ENCODE measurements at places on chromosomes 2 and 18.
A peak's percentile ranks its signal among the peaks of the same experiment; 100 is the strongest.

GRCh38 chr2:148459377-148459778 is 185.2 kb upstream of the EPC2 start:
- no peak for DNase-seq

- no peak for DNase-seq
These were observed 96.0 kb upstream of the CDCA7 start for GRCh38 chr2:173258701-173259100.

DNA sequence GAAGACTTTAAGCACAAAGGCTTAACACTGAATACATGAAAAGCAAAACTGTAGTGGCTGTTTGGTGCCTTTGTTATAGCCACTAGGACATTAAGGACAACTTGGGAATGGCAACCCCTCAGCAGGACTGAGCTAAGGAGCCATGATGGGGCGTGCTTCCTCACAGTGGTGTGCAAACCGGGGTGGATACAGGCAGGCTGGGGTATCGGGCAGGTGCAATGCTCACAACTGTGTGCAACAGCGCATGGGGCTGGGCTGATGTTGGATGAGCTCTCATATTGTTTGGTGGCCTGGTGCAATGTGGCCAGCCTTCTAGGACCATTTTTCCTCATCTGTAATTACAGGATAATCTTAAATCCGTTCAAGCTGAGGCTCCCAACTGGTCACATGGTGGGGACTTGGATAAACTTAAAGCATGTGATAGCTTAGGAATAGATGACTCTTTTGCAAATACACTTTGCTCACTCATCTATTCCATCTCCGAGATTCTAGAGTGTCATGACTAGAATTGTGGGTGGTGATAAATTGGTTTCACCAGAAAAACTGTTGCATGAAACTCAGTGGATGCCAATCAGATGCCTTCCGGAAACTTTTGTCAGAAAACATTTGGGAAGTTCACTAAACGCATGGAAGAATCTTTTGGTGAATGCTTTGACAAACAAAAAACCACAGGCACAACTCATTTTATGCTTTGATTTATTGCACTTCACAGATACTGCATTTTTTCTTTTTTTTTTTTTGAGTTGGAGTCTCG is 116.5 kb downstream of the PXDN start:
- DNase-seq: no peak

- DNase-seq: no peak
These were observed 431.3 kb upstream of the SMIM21 start for GRCh38 chr18:75858754-75859153.

- DNase-seq: no peak
These were observed 239.8 kb downstream of the SH3RF3 start for GRCh38 chr2:109368798-109369197.

- DNase-seq: no peak
These were observed 143.2 kb downstream of the RHBDD1 start for GRCh38 chr2:226979004-226979403.

GRCh38 chr2:104023306-104023705 is 830.6 kb upstream of the POU3F3 start:
- DNase-seq: no peak

DNA sequence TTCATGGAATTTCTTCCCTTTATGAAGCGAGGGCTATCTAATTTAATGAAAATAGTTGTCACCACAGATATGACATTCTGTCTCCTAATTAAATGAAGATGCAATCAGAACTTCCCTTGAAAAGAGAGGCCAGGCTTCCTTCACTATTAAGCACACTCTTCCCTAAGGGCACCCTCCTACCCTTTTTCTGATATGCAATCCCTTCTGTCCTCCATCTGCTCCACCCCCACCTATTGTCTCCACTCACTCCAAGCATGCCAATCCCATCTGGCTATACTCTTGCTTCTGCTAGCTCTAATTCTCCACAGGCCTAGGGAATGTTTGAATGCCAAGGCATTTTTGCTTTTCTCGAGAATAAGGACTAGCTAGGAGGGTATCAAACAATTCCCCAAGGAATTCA is 818.4 kb upstream of the FSHR start:
- no peak for DNase-seq

DNA sequence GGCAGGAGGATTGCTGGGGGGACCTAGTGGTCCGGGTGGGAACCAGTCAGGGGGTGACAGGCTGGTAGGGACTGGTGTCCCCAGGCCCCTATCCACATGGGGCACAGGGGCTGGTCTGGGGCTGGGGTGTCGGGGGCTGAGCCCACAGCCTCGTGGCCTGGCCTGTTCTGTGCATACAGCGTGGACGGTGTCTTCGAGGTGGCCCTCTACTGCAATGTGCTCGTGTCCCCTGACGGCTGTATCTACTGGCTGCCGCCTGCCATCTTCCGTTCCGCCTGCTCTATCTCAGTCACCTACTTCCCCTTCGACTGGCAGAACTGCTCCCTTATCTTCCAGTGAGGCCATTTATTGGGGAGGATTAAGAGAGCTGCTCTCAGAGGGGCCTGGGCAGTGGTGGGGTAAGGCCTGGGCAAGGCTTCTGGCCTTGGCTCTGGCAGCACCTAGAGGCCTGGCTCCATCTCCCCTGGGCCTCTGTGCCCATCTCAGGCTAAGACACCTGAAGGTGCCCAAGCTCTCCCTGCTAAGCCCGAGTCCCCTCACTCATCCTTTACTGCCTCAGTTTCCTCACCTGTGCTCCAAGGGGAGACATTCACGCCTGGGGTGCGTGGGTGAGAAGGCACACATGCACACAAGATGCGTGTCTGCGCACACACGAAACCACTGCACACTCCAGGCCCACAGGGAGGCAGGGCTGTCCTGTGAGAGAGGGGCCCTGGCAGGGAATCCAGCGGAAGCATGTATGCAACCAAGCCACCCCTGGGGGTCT is 1.9 kb downstream of the CHRNG start:
- DNase-seq: no peak

DNA sequence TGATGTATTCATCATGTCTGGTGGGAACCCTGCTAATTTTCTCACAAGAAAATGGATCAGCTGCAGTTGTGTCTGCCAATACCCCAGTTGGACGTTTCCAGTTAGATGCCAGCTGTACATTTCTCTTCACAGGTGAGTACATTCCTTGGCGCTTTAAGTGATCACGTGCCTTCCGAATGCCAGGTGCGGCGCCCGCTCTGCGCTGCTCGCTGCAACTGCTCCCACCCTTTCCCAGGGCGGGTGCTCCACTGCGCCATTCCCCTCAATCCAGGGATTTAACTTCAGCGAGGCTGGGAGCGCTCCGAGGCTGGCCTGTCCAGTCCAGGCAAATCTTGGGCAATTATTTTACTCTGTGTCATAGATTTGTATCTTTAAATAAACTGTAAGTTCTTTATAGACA is 225.0 kb upstream of the RAB6C start:
- no peak for DNase-seq

GRCh38 chr18:424071-424661 is 76.3 kb downstream of the COLEC12 start:
- no peak for DNase-seq

DNA sequence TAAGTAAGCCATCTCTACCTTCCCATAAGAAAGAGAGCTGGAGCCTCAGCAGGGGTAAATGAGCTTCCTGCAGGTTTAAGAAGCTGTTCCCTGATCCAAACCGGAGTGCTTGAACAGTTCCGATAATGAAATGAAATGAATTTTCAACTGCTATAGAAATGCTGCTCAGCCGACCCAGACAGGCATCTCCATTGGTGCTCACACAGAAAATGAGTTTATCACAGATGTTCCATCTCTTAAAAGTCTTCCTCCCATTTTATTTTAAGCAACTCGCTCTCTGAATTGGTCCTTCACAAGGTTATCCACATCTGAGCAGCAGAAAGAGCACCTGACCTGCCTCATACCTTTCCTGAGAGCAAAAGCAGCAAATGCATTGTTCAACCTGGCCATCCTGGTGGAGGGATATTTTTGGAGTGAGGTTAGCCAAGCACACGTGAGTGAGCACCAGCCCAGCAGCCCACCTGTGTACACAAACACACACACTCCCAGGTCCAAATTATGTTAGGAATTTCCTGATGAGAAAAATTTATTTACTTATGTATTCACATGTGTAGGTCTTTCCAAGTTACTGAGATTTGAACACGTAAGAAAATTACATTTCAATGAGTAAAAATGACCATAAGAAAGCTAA is 42.2 kb upstream of the CCDC68 start:
- DNase-seq: no peak

GRCh38 chr2:85892216-85892944 is 3.6 kb upstream of the ST3GAL5 start:
- no peak for DNase-seq

DNA sequence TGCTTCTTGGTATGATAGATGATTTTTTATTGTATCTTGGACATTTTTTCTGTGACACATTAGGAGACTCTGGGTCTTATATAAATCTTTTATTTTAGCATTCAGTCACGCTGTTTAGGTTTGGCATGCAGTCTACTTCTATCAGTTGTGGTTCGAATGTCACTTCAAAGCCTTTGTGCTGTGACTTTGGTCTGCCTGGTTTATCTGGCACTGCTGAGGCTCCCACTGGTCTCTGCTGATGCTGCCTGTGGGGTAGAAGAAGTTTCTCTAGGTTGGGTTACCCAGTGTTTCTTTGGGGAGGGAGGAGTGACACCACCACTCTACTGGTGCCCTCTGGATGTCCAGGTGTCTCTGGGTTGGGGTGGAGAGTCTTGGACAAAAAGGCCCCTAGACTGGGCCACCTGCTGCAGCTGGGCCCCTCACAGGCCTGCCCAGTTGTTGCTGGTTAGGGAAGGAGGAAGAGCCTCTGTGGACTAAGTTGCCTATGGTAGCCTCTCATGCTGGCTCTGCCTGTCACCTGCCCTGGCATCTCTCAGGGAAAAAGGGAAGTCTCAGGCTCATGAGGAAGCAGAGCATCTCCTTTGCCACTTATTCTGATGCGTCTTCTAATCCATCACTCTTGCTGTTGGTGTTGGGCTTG is 115.4 kb upstream of the HS6ST1 start:
- peak; percentile 1 for DNase-seq

GRCh38 chr18:23324861-23325260 is 128.2 kb upstream of the RIOK3 start:
- no peak for DNase-seq

DNA sequence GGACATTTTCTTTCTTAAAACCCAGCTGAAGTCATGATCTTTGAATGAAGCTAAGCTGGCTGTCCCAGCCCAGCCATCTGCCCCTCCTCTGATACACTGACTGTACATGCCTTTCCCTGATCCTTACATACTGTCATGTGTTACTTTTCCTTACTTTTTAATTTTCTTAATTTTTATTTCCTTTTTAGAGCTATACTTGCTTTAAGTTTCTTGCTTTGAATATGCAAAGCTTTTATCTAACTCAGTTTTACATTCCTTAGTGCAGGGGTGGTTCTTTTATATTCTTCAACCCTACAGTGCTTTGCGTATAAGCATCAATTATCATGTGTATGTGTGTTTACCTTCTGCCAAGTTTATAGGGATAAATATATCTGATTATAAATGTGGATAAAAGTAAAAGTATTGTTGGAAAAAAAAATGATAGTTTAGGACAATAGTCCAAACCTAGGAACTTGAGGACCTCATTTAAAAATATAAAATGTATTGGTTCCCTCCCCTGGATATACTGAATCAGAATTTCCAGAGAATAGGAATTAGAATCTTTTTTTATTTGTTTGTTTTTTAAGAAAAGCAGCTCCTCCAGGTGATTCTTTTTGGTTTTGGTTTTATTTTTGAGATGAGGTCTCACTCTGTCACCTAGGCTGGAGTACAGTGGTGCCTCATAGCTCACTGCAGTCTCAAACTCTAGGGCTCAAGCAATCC is 17.8 kb downstream of the DDX1 start:
- no peak for DNase-seq

GRCh38 chr2:164473021-164473420 is 148.3 kb downstream of the GRB14 start:
- no peak for DNase-seq

- peak; percentile 13 for DNase-seq
These were observed 19.1 kb downstream of the HDAC4 start for GRCh38 chr2:239381709-239382134.

DNA sequence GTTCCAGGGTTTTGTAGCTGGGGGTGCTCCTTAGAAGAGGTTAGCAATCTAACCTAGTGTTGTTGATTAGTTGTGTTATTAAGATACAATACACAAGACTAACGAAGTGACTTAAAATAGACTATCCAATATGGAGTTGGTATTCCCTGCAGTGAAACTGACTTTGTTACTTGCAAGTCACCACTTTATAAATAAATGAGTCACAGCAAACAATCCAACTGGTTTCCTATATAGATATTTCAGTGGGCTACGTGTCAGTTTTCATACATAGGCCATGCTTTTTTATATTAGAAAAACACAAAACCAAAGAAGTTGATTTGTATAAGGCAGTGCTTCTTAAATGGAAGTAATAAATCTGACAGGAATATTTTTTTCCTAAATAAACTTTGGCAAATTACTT is 274.0 kb downstream of the CAMKMT start:
- no peak for DNase-seq
